ENCODE measurements at places on chromosomes 2 and 18. TPM values are rescaled to one million over a fixed set of nuclear protein-coding genes. Genes with fewer than 3 reads are reported as not detected.

DNA sequence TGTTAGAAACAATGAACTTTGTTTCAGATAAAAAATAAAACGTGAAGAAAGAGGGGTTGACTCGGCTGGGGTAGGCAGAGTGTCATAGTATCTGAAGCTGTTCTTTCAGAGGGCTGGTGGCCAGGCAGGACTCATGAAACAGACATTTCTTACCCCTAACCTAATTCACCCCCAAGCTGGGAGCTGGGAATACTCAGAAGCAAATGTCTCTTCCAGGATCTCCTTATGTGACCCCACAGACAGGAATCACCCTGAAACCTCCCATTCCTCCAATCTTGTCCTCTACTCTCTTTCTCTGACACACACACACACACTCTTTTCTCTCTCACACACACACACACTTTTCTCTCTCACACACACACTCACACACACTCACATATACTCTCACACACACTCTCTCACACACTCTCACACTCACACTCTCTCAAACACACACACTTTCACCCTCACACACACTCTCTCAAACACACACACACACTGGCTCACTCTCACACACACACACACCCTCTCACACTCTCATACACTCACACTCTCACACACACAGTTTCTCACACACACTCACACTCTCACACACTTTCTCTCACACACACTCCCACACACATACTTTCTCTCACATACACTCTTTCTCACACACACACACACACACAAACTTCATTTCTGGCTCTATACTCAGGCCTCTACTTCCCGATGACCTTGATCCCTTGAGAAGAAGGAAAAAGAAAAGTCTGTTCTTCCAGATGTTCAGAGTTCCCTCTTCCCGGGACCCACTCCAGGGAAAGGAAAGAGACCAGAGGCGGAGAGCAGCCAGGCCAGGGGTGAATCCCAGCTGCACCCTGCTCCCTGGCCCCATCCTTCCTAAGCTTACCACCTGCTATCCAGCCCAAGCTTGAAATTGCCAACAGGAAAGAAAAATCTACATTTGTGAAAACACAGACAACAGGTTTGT is 167.7 kb downstream of the TXNL1 start:
- no peak for DNase-seq

GRCh38 chr2:209383212-209383611 is 40.6 kb upstream of the MAP2 start:
- no peak for DNase-seq

- DNase-seq: no peak
These were observed 124.9 kb downstream of the PRKCE start for GRCh38 chr2:45776160-45776955.

- no peak for DNase-seq
These were observed 81.8 kb upstream of the TGIF1 start for GRCh38 chr18:3368193-3368592.

DNA sequence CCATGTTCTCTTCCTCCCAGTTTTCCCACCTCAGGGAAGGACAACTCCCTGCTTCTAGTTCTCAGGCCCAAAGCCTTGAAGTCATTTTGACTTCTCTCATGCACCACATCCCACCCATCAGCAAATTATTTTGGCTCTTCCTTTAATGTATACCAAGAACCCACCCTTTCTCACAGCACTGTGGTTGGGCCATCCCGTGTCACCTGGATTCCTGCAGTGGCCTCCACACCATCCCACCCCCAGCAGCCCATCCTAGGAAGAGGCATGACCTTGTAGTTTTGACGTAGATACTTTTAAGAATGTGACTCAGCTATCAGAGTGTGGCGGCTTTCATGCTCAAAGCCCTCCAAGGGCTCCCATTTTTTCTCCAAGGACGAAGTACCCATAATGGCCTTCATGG is 25.6 kb upstream of the CCDC68 start:
- no peak for DNase-seq

Gene BUB1
- 80.4 TPM for total RNA-seq

- no peak for DNase-seq
These were observed 12.8 kb upstream of the FMNL2 start for GRCh38 chr2:152322222-152322621.

GRCh38 chr2:157259386-157259785 is 1.9 kb downstream of the GALNT5 start:
- no peak for DNase-seq

DNA sequence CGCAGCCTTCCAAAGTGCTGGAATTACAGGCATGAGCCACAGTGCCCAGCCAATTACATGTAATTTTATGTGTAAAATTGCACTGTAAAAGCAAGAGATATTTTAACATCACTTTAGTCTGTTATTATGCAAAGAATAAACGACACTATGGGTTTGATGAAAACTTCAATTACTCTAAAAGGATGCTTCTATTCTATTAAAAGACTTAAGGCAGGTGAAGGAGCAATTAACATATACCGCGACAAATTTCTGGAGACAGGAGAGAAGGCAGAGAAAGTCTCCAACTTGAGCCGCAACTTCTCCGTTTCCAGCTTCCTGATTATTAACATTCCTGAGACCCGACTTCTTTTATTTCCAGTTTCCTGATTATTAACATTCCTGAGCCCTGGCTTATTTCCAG is 53.7 kb downstream of the FAM210A start:
- DNase-seq: no peak

- no peak for DNase-seq
These were observed 738.3 kb upstream of the HS6ST1 start for GRCh38 chr2:129056959-129057317.

DNA sequence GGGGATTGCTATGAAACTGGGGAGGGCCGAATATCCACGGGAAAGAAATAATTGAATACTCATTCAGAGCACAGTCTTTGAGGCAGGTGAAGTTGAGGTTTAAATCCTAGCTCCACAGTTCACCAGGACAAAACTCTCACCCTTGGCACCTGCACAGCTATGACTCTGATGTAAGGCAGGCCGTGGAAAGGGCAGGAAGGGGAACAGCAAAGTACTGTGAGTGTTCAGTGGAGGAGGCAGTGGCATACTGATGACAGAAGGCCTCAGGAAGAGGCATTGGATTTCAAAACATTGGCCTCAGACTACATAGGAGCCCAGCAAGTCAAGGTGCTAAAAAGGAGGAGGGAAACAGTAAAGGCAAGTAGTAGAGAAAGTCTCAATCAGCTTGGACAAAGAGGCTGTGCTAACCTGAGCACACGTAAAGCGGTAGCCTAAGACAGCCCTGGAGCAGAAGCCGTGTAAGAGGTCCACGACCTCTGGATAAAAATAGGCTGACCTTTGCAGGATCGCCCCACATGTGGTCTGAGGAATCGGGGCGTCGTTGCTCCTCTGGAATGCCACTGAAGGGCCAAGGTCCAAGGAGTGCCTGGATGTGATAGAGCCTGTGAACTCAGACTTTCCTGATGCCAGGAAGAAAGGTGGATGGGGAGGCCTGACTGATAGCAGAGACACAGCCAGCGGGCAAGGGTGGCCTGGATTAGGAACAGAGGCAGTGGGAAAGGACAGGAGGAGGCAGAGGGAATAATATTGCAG is 243.6 kb downstream of the PID1 start:
- no peak for DNase-seq

DNA sequence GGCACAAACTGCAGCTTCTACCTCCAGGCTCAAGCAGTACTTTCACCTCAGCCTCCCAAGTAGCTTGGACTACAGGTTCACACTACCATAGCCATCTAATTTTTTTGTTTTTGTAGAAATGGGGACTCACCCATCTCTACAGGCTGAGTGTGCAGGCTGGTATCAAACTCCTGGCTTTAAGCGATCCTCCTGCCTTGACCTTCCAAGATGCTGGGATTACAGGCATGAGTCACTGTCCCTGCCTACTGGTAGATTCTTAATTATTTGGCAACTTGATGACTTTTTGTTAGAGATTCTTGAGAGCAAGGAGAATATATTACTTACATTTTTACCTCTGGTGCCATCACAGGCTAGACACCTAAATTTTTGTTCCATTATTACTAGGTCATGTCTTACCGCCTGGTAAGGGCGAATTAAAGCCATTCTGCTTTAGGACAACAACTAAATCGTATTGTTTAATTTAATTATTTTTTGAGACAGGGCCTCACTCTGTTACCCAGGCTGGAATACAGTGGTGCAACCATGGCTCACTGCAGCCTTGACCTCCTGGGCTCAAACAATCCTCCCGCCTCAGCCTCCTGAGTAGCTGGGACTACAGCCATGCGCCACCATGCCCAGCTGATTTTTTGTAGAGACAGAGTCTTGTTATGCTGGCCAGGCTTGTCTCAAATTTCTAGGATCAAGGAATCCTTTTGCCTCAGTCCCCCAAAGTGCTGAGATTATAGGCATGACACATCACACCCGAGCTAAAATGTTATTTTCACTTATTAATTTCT is 15.7 kb downstream of the DYNC1I2 start:
- DNase-seq: no peak

DNA sequence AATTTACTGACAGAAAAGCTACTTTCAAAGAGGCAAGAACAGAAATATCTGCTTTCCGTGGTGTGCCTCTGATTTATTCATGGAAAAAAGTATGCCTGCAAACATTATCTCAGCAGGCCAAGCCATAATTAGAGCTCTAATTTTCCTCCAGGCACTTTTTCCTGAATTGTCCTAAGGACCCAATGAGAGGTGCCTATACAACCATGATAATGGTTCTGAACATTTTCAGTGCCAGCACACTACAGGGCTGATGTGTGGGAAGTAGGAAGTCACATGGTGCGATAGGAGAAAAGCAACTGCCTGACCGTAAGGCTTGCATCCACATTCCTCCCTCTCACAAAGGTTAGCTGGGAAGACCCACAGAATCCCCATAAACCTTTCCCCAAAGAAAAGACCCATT is 45.9 kb upstream of the EGR4 start:
- DNase-seq: no peak

GRCh38 chr2:39994151-39994550 is 215.1 kb upstream of the THUMPD2 start:
- DNase-seq: no peak
